ENCODE measurements at places on chromosomes 3 and 15.

DNA sequence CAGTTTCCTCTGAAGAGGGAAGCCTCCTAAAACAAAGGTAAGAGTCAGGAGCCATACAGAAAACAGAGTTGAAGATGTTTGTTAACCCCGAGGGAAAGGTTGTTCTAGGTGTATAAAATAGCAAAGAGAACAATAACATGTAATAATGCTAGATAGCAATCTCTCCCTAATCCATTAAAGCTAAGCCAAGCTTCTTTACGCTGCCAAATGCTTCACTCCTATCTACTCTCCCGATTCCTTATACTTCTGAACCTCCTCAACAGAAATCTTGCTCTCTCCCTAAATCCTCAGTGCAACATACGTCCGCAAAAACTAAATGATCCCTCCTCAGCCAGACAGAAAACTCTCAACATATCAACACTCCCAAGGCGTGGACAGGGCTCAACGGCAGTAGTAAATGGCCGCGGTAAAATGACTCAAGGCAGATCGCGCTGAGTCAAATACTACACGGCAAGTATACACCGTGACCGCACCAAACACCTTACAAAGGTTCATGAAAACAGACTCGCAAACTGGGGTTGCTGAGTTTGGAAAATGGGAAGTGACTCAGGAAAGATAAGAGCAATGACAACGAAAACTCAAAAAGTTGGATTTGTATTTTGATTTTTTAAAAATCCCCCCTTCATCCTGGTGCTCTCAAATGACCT, 682 bp downstream of the CLDND1 start:
- peak; percentile 16 for DNase-seq
- peak overlapping the region; percentile 97 for H3K27ac ChIP-seq
- H3K36me3 ChIP-seq, result peaks cover 14% of the 10 kb centered on the region
- H3K4me3 ChIP-seq, result peak overlapping the region; percentile 91
- H3K4me1 ChIP-seq, result peaks cover 34% of the 10 kb centered on the region

DNA sequence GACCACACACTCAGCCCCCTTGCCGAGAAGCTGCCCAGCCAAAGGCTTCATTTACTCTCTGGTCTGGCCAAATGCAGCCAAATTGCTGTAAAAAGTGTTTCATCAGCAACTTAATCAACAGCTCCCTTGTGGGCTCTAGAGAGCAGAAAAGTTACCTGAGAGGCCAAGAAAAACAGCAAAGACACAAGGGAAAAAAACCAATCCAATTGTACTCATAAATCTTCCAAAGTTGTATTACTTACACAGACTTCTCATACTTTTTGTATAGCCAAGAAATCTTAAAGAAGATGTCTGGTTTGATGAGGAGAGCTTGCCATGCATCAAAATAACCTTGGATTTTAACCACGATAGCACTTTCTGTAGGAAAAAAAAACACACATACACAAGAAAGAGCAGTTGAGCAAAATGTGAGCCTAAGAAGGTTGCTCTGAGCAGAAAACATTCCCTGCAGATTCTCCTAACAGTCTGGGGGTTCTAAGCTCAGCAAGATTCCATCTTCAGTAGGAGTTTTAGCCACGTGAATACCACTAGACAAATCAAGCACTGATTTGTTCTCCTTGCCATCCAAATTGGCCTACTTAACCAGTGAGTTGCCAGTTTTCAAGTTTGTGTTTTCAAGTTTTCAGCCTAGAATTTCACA, 120.0 kb downstream of the CYP19A1 start:
- no peak overlapping the region for H3K4me3 ChIP-seq
- H3K27ac ChIP-seq, result no peak overlapping the region
- H3K4me1 ChIP-seq, result no peaks in the 10 kb centered on the region
- peaks cover 12% of the 10 kb centered on the region for H3K27me3 ChIP-seq

- H3K27me3 ChIP-seq, result no peaks in the 10 kb centered on the region
- no peak overlapping the region for H3K4me3 ChIP-seq
- H3K27ac ChIP-seq, result no peak overlapping the region
- H3K36me3 ChIP-seq, result no peaks in the 10 kb centered on the region
- no peaks in the 10 kb centered on the region for H3K4me1 ChIP-seq
- no peak for DNase-seq
Measured at GRCh38 chr3:90056281-90057032, 949.0 kb downstream of the EPHA3 start.

DNA sequence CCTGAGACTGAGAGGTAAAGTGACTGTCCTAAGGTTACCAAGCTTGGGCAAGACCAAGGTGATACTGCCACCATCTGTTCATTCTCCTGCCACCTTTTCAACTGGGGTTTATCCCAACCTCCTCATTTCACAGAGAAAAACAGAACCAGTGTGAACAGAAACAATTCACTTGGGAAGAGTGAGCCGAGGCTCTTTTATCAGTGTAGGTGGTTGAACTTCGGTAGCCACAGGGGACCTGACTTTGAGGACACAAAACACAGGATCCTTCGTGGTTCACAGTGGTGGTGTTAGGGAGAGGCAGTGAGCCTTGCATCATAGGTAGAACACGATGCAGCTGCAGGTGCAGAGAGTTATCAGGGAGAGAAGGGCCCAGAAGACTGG, 72.8 kb upstream of the ICE2 start:
- no peak overlapping the region for H3K27ac ChIP-seq
- H3K36me3 ChIP-seq, result peaks cover 19% of the 10 kb centered on the region
- no peak for DNase-seq
- H3K4me3 ChIP-seq, result no peak overlapping the region

- H3K4me1 ChIP-seq, result peaks cover 5% of the 10 kb centered on the region
- no peak overlapping the region for H3K27ac ChIP-seq
- no peaks in the 10 kb centered on the region for H3K36me3 ChIP-seq
- no peak for DNase-seq
- H3K4me3 ChIP-seq, result no peak overlapping the region
Measured at GRCh38 chr3:107973152-107973551, 117.7 kb downstream of the CD47 start.

- peaks cover 12% of the 10 kb centered on the region for H3K27me3 ChIP-seq
- H3K36me3 ChIP-seq, result peaks cover 2% of the 10 kb centered on the region
- H3K27ac ChIP-seq, result no peak overlapping the region
- peaks cover 17% of the 10 kb centered on the region for H3K4me1 ChIP-seq
Measured at GRCh38 chr3:187927565-187927964, 182.3 kb upstream of the BCL6 start.

DNA sequence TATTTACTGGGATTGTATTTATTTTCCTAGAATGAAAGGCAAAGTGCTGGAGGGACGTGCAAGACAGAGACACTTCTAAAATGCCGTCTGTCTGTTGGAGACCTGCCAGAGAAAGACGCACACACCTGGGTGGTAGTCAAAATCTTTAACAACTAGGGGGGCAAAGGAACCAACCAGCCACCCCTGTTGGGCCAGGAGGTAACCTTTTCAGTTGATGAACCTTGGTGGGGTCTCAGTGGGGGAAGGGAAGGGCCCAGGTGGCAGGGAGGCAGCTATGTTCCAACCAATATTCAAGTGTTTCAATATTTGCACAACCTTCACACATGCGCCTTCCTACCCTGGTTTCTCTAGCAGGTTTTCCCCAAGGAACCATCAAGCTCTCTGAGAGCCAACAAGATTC, 99.0 kb downstream of the MEGF11 start:
- DNase-seq, result no peak
- no peaks in the 10 kb centered on the region for H3K36me3 ChIP-seq
- H3K27me3 ChIP-seq, result peaks cover 19% of the 10 kb centered on the region
- peaks cover 4% of the 10 kb centered on the region for H3K4me1 ChIP-seq

- no peak for DNase-seq
- H3K4me1 ChIP-seq, result peaks cover 14% of the 10 kb centered on the region
- no peak overlapping the region for H3K4me3 ChIP-seq
Measured at GRCh38 chr15:62394079-62394478, 229.0 kb upstream of the C2CD4B start.

DNA sequence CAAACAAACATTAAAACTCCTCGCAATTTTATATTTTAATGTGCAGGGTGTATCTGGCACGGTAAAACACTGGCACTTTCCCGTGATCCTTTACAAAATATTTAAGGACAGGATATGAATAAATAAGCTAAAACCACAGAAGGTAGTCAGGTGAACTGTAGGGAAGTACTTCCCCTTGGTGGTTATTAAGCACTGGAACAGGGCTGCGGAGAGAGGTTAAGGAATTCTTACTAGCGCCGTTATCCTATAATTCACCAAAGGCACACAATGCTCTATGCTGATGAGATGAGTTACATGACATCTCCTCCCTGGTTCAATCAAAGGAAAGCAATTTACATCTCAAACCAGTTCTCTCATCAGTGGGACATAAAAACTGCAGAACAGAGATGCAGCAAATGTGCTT, 289.8 kb downstream of the ZBTB20 start:
- no peaks in the 10 kb centered on the region for H3K27me3 ChIP-seq
- H3K4me1 ChIP-seq, result peaks cover 33% of the 10 kb centered on the region
- no peak for DNase-seq
- H3K4me3 ChIP-seq, result no peak overlapping the region

GRCh38 chr3:183815563-183815940, 9.8 kb downstream of the MAP6D1 start:
- H3K4me3 ChIP-seq, result no peak overlapping the region
- H3K36me3 ChIP-seq, result peaks cover 16% of the 10 kb centered on the region
- no peaks in the 10 kb centered on the region for H3K27me3 ChIP-seq
- no peak for DNase-seq
- peaks cover 5% of the 10 kb centered on the region for H3K4me1 ChIP-seq

DNA sequence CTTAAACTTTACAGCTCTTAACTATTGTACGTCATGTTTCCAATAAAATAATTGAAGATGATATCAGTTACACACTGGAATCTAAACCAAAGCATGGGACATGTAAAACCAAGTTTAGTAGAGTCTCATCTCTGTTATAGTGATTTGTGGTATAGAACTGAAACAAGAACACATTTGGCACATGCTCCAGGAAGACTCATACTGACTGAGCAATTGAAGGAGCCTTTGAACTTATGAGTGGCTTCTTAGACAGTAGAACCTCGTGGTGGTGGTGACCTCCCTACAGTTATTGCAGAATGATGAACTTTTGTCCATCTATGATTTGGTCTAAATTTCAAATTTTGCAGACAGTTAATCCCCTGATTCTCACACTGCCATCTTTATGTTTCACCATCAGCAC, 729.7 kb downstream of the ROBO1 start:
- no peak overlapping the region for H3K4me3 ChIP-seq
- H3K4me1 ChIP-seq, result no peaks in the 10 kb centered on the region
- no peaks in the 10 kb centered on the region for H3K27me3 ChIP-seq
- no peaks in the 10 kb centered on the region for H3K36me3 ChIP-seq

GRCh38 chr15:83204697-83205096, 2.9 kb downstream of the HDGFL3 start:
- DNase-seq, result no peak
- no peaks in the 10 kb centered on the region for H3K36me3 ChIP-seq
- H3K4me3 ChIP-seq, result no peak overlapping the region
- H3K27me3 ChIP-seq, result peaks cover 11% of the 10 kb centered on the region

- peaks cover 5% of the 10 kb centered on the region for H3K4me1 ChIP-seq
- no peaks in the 10 kb centered on the region for H3K36me3 ChIP-seq
- no peak overlapping the region for H3K27ac ChIP-seq
- no peak overlapping the region for H3K4me3 ChIP-seq
Measured at GRCh38 chr15:40964634-40965033, 11.4 kb downstream of the CHAC1 start.

DNA sequence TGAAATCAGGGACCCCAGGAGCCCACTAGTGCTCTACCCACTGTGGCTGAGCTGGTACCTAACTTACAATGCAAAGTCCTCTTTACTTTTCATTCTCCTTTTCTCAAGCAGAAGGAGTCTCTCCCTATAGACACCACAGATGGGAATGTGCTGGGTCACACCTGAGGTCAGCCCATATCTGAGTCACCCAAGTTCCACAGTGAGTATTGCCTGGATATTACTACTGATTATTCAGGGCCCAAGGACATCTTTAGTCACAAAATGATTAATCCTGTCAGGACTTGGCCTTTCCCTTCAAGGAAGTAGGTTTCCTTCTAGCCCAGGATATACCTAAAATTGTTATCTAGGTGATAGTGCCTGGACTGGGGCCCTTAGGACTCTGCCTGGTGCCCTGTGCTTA, 1305.2 kb downstream of the SI start:
- no peaks in the 10 kb centered on the region for H3K27me3 ChIP-seq
- H3K36me3 ChIP-seq, result no peaks in the 10 kb centered on the region
- H3K27ac ChIP-seq, result no peak overlapping the region

- no peak overlapping the region for H3K27ac ChIP-seq
- DNase-seq, result no peak
- peaks cover 6% of the 10 kb centered on the region for H3K27me3 ChIP-seq
- H3K36me3 ChIP-seq, result no peaks in the 10 kb centered on the region
- no peaks in the 10 kb centered on the region for H3K4me1 ChIP-seq
- no peak overlapping the region for H3K4me3 ChIP-seq
Measured at GRCh38 chr3:180704532-180704931, 25.2 kb upstream of the CCDC39 start.

DNA sequence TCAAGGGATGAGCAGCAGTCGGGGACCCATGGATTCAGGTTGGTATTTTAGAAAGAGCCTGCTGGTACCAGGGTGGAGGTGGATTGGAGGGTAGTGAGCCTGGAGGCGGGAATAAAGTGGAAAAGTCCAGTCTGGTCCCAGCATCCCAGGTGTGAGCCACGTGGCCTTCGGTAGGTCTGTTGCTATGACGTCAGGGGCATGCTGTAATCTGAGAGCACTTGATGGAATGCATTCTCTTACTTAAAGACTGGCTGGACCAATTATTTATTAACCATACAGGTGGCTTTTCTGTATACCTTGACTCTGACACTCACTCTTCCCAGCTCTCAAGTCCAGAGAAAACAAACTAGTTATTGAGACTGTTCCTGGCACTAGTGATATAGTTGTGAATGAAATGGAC, 389.9 kb upstream of the RGMA start:
- no peak overlapping the region for H3K4me3 ChIP-seq
- H3K27me3 ChIP-seq, result no peaks in the 10 kb centered on the region
- no peaks in the 10 kb centered on the region for H3K4me1 ChIP-seq
- DNase-seq, result no peak
- no peak overlapping the region for H3K27ac ChIP-seq

GRCh38 chr3:145798007-145798406, 363.0 kb downstream of the PLOD2 start:
- no peak overlapping the region for H3K4me3 ChIP-seq
- H3K27ac ChIP-seq, result no peak overlapping the region
- H3K4me1 ChIP-seq, result no peaks in the 10 kb centered on the region
- H3K27me3 ChIP-seq, result no peaks in the 10 kb centered on the region
- H3K36me3 ChIP-seq, result peaks cover 3% of the 10 kb centered on the region

DNA sequence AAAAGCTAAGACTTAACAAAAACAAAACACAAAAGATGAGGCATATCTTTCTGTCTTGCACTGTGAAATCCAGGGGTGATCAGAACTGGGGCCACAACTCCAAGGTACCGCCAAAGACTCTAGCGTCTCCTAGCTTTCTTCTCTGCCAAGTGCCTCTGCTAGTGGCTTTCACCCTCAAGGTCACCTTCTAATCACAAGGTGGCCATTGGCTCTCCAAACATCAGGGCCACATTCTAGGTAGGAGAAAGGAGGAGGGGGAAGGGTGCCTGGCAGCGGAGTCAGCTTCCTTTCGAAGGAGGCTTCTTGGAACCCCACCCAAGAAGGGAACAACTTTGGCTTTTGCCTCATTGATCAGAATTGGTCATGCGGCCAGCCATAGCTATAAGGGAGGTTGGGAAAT, 168.8 kb upstream of the SMAD3 start:
- no peak overlapping the region for H3K27ac ChIP-seq
- no peak overlapping the region for H3K4me3 ChIP-seq
- peaks cover 6% of the 10 kb centered on the region for H3K4me1 ChIP-seq
- DNase-seq, result no peak
- peaks cover under 1% of the 10 kb centered on the region for H3K36me3 ChIP-seq
- peaks cover 2% of the 10 kb centered on the region for H3K27me3 ChIP-seq

Data from memory B cell (primary cell).